AG09319 (cell line): ENCODE measurements at places on chromosomes 1 and 21.
A peak's percentile ranks its signal among the peaks of the same experiment; 100 is the strongest.

DNA sequence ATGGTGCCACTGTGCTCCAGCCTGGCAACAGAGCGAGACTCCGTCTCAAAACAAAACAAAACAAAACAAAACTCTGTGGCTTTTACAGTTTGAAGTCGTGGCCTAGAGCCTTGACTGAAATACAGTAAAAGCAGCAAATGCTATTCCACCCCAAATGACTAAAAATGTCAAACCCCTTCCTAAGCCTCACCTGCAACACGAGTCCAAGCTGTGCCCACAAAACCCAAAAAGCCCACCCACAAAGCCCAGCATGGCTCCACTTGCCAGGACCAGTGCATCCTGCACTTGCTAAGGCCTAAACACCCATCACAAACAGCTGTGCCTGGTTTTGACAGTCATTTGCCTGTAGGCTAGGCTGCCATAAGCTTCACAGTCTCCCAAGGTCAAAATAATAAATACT, 21.3 kb downstream of the VAV3 start:
- DNase-seq = no peak

GRCh38 chr1:30472009-30472408, 251.4 kb downstream of the MATN1 start:
- DNase-seq = no peak

DNA sequence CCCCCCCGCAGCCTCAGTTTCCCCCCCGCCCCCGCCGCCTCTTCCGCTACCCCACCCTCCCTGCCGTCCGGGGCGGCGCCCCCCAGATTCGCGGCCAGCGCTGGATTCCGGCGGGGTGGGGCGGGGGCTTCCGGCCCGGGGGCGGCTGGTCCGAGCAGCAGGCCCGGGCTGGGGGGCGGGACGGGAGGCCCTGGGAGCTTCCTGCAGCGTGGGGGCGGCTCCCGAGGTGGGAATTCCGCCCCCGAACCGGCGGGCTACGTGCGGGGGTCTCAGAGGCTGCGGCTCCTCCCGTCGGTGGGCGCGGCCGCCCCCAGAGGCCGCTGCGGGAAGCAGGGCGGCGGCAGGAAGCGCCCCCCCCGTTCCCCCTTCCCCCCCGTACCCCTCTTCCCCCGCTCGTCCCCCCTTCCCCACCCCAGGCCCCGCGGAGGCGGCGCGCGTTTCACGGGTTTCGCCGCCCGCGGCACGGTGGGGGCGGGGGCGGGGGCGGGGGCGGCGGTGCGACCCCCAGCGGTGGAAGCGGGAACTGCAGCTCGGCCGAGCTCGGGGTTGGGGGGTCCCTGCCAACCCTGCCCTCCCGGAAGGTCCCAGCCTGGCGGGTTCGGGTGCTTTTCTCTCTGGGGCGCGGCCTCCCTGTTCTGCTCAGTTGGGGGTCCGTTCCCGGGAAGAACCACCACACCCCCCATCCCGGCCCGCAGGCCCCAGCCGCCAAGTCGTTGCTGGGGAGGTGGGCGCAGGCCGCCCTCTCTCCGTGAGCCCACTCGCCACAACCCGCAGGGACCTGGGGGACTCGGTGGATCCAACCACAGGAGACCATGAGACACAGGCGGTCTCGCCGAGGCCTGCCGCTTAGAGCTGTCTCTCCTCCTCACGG, 76.3 kb downstream of the MORN1 start:
- DNase-seq = no peak

- no peak for DNase-seq
Observed at GRCh38 chr1:49052102-49052501, 275.4 kb upstream of the BEND5 start.

DNA sequence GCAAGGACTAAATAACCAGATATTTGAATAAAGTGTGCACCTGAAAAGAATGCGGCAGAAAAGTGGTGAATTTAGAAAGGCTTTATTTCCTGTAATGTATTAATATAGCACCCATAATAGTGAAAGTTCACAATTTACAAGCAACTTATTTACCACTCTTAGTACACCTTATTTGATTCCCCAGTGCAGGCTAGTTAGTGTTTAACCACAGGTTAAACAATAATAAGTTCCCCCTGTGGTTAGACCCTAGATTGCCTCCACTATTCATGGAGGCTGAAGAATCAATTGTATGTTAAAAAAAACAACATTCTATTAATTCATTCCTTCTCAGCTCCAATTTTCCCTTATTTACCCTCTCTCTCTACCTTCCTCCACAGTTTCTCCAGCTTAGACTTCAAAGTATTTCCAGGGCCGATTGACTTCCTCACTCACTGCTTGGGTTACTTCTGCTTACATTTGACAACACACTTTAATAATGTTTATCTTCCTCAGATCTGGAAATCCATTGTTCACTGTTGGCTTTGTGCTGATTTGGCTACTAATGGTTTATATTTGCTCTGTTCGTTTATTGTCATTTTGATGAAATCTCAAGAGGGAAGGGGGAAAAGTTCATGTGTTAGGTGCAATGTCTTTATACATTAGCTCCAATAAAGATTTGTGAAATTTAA, 796.3 kb downstream of the BRINP3 start:
- DNase-seq = no peak

- peak; percentile 82 for DNase-seq
Observed at GRCh38 chr1:89065079-89065868, at the start of gene GBP1. Gene GBP1 (minus strand): TSS chr1:89065208. CDS start chr1:89063234, 1,974 bp downstream.

- peak; percentile 57 for DNase-seq
Observed at GRCh38 chr21:36773117-36773516, 74.2 kb downstream of the SIM2 start.

- no peak for DNase-seq
Observed at GRCh38 chr1:3975903-3976630, 76.0 kb upstream of the C1orf174 start.

DNA sequence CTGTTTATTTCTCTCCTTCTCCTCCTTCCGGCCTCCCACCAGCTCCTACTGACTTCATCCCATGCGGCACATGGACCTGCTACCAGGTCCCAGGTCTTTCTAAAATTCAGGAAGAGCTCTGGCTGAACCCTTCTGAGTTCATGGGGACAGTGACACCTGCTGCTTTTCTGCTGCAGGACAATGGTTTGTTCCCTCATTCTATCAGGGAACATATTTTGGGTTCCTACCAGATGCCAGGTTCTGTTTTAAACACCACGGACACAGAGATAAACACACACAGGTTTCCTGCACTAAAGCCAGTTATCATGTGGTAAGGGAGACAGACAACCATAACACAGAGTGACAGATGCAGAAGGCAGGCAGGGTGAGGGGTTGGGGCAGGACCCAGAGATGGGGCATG, 114.0 kb upstream of the RAB4A start:
- DNase-seq = no peak

- DNase-seq = no peak
Observed at GRCh38 chr1:214747050-214747635, 144.1 kb downstream of the CENPF start.

DNA sequence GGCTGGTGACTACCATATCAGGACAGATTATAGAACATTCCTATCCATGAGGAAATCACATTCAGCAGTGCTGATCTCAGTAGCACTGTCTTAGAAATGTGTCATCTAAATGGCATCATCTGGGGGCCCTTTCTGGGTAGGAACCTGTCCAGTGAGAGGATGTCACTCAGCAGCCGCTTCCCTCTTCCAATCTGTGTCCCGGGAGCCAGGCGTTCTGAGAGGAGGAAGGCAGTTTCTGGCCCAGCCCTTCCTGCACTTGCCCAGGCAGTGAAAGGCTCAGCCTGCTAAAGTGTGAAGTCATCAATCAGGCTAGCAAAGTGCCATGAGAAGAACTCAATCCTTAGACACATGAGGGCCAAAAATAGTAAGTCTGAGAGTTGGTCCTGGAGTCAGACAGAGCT, 25.6 kb downstream of the RAB4A start:
- no peak for DNase-seq

DNA sequence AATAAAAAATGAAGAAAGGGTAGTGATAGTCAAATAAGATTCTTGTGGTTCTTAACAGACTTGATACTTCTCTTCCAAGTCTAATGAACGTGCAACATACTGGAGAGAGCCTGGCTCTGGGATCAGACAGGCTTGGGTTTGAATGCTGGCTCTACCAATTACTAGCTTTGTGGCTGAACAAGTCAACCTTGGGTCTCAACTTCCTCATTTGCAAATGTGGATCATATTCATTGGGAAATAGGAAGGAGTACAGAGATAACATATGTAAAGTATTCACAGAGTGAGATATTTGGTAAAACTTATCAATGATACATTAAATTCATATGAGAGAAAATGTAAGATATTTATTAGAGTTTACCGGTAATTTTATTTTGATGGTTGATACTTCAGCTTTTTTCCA, 2.0 kb downstream of the EDEM3 start:
- no peak for DNase-seq

DNA sequence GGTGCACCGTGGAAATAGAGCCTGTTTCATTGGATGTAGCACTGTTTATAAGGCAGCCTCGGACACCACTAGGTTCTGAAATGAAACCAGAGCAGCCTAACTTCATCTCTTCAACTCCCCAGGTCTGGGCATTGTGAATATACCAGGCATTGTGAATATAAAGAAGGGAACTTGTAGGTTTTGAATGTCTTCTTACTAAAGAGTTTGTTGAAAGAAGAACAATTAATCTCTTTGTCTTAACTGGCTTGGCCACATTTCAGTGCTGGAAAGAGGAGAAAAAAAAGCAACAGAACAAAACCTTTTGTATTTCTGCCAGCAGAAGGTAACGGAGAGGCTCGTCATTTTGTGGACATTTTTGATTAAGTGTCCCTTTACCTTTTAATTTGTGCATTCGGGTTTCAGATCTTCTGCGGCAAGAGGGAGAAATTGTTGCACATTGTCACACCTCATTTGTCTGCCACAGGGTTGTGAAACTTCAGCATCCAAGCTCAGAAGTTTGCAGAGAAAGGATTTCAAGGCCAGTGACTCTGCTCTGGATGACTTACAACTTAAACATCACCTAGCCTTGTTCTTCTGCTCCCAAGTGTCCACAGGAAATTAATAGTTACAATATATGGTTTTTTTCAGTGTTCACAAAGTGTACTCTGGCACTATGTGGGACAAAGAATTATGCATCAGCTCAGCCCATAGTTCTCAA, 158.3 kb downstream of the KAZN start:
- DNase-seq = no peak

DNA sequence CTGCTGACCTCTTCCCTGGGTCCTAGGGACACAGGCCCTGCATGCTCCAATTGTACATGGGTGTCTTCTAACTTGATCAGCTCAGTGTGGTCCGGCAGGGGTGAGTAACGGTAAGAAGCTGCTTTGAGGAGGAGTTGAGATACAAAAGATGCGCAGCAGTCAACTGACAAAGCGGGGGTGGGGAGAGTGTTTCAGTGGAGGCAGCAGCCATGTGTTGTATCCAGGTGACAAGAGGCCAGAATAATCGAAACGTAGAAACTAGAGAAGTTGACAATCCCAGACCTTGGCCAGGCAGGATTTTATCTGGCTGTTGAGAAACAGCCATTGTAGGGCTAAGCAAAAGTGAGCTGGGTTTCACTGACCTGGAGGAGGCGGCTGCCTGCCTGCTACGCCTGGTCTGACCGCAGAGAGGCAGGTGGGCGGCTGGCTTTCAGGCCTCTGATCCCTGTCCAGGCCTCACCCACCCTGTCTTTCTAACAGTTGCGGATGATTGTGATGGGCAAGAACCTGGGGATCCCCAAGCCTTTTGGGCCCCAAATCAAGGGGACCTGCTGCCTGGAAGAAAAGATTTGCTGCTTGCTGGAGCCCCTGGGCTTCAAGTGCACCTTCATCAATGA, 28.8 kb downstream of the PADI6 start:
- DNase-seq = no peak
